Pancreas (tissue), 10 donors: ENCODE measurements at places on chromosomes 3 and 15. TPM values are rescaled to one million over a fixed set of nuclear protein-coding genes. Genes with fewer than 3 reads are reported as not detected.
A peak's percentile ranks its signal among the peaks of the same experiment; 100 is the strongest.

- H3K36me3 ChIP-seq = no peaks in the 10 kb centered on the region
- DNase-seq = no peak
- no peaks in the 10 kb centered on the region for H3K4me1 ChIP-seq
- no peaks in the 10 kb centered on the region for H3K27me3 ChIP-seq
- H3K27ac ChIP-seq = no peak overlapping the region
These were observed 148.9 kb upstream of the ABI3BP start for GRCh38 chr3:101142160-101142559.

DNA sequence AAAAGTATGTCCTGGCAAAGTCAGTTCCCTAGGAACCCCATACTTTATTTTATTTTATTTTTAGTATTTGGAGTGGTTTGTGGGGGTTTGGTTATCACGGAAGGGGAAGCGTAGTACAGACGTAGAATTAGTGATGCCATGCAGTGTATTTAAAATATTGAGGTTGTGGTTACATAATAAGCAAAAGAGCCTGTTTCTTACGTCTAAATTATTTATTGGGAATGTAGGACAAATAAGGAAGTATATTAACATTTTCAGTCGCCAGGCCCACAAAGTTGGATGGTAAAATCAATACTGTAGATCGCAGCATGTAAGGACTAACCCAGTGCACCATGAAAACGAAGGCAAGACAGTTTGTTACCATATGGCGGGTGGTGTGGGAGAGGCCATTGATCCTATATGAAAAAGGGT is 558 bp downstream of the DTWD1 start:
- H3K27ac ChIP-seq = peak overlapping the region; percentile 87
- H3K4me3 ChIP-seq = peak overlapping the region; percentile 68
- peak; percentile 23 for DNase-seq
- H3K36me3 ChIP-seq = peaks cover 4% of the 10 kb centered on the region

DNA sequence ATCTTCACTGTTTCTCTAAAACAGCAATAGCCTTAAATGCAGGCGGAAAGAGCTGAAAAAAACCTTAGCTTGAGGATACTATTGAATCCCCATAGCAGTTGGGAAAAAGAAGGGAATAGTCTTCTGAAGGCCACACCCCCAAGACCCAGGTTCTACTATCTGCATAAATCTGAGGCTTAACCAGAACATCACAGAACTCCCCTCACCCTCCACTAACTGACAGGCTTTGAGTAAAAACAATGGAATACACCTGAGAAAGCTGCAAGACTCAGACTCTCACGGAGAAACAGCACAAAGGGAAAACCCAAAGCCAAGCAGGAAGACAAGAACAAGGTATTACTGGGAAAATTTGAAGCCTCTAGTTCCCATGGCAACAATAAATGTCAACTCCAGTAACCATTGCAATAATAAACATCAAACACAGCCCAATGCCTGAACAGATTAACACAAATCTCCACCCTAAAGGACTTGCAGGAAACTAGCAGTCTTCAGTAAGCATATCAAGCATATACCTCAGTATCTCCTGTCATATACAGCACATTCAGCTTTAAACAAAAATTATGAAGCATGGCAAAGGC is 56.4 kb downstream of the TMCC1 start:
- no peak overlapping the region for H3K27ac ChIP-seq
- H3K4me1 ChIP-seq = peaks cover 10% of the 10 kb centered on the region
- H3K36me3 ChIP-seq = no peaks in the 10 kb centered on the region
- DNase-seq = no peak
- no peak overlapping the region for H3K4me3 ChIP-seq

GRCh38 chr3:70606018-70606417 is 293.6 kb upstream of the MDFIC2 start:
- H3K36me3 ChIP-seq = no peaks in the 10 kb centered on the region
- H3K4me3 ChIP-seq = no peak overlapping the region
- DNase-seq = no peak
- H3K4me1 ChIP-seq = no peaks in the 10 kb centered on the region

RAB27A gene
- 8.2 TPM for polyA plus RNA-seq

P2RY13 gene
- 0.11 TPM for polyA plus RNA-seq

- H3K4me1 ChIP-seq = no peaks in the 10 kb centered on the region
- no peaks in the 10 kb centered on the region for H3K27me3 ChIP-seq
- no peak overlapping the region for H3K4me3 ChIP-seq
- no peaks in the 10 kb centered on the region for H3K36me3 ChIP-seq
- no peak for DNase-seq
These were observed 882.8 kb downstream of the NAALADL2 start for GRCh38 chr3:175741951-175742350.

GCHFR gene
- polyA plus RNA-seq = 13.8 TPM

- H3K27ac ChIP-seq = no peak overlapping the region
- no peak for DNase-seq
- H3K4me1 ChIP-seq = no peaks in the 10 kb centered on the region
- H3K36me3 ChIP-seq = no peaks in the 10 kb centered on the region
- H3K4me3 ChIP-seq = no peak overlapping the region
These were observed 154.1 kb downstream of the NUP210 start for GRCh38 chr3:13266005-13266404.

PGBD4 gene
- 0.85 TPM for polyA plus RNA-seq

GOLGA6D gene
- polyA plus RNA-seq = not detected

KLF15 gene
- 11.3 TPM for polyA plus RNA-seq

- H3K36me3 ChIP-seq = no peaks in the 10 kb centered on the region
- no peak overlapping the region for H3K27ac ChIP-seq
These were observed 57.9 kb downstream of the ATP1B3 start for GRCh38 chr3:141934354-141934753.

- H3K36me3 ChIP-seq = no peaks in the 10 kb centered on the region
- no peak for DNase-seq
These were observed 248.3 kb downstream of the IL5RA start for GRCh38 chr3:2861920-2862319.

- no peaks in the 10 kb centered on the region for H3K27me3 ChIP-seq
- no peak overlapping the region for H3K4me3 ChIP-seq
These were observed 188.1 kb downstream of the CHST2 start for GRCh38 chr3:143307613-143308183.

CCDC54 gene
- not detected for polyA plus RNA-seq

AMOTL2 gene
- polyA plus RNA-seq = 11.9 TPM

DNA sequence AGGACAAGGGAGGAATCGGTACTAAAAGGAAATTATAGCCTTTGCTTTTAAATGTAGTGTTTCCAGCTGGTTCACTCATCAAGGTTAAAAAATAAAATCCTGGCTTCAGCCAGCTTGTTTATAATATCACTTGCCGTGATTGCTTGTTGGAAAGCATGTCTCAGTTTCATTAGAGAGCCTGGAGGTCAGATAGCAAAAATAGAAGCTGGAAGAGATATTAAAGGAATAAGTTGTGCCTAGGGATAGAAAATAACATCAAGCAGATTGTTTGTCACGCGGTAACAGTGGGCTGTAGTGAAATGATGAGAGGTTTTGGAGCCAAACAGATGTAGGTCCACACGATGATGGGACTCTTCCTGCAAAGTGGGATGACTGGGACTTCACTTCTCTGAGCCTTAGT is 17.7 kb upstream of the SLMAP start:
- no peaks in the 10 kb centered on the region for H3K36me3 ChIP-seq
- no peak overlapping the region for H3K4me3 ChIP-seq
- H3K27me3 ChIP-seq = no peaks in the 10 kb centered on the region
- no peak overlapping the region for H3K27ac ChIP-seq

ATP8B4 gene
- polyA plus RNA-seq = 0.84 TPM

SAXO2 gene
- 7.1 TPM for polyA plus RNA-seq

P2RY14 gene
- polyA plus RNA-seq = 0.47 TPM

- H3K4me3 ChIP-seq = no peak overlapping the region
- DNase-seq = no peak
- H3K36me3 ChIP-seq = no peaks in the 10 kb centered on the region
- no peaks in the 10 kb centered on the region for H3K27me3 ChIP-seq
These were observed 25.8 kb downstream of the P2RY1 start for GRCh38 chr3:152860736-152861135.

FOXB1 gene
- not detected for polyA plus RNA-seq

DPPA2 gene
- not detected for polyA plus RNA-seq

SAMMSON gene
- not detected for polyA plus RNA-seq

NEK10 gene
- polyA plus RNA-seq = 0.30 TPM

- H3K27me3 ChIP-seq = no peaks in the 10 kb centered on the region
- no peak for DNase-seq
- H3K4me1 ChIP-seq = no peaks in the 10 kb centered on the region
These were observed 18.5 kb upstream of the NMNAT3 start for GRCh38 chr3:139696314-139696604.

- H3K4me1 ChIP-seq = no peaks in the 10 kb centered on the region
- no peaks in the 10 kb centered on the region for H3K27me3 ChIP-seq
- no peak overlapping the region for H3K4me3 ChIP-seq
- no peak overlapping the region for H3K27ac ChIP-seq
- DNase-seq = no peak
These were observed 96.0 kb downstream of the ATP1B3 start for GRCh38 chr3:141972399-141972798.

DNA sequence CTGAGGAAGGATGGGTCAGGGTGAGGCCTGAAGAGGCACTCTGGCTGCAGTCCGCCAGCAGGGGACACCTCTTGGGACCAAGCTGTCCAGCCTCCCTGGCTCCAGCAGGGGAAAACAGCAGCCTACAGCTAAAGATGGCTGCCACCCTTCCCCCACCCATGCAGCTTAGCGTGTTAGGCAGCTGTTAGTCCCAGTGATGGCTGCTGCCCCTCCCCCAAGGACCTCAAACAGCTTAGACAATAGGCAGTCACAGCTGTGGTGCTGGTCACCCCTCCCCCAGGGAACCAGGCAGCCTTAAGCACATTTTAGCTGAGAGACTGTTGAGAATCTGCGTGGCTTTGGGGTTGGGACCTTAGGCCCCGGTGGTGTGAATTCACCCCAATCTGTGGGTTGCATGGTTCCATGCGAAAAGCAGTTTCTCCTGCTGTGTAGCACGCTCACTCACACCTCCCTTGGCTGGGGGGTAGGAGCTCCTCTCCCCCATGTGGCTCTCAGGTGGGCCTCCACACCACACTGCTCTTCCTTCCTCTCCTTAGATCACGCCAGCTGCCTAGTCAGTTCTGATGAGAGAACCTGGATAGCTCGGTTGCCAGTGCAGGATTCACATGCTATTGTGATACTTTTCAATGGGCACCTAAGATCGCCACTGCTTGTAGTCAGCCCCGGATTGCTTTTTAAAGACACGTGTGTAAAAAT is 140.5 kb upstream of the CADPS start:
- DNase-seq = peak; percentile 38
- no peaks in the 10 kb centered on the region for H3K27me3 ChIP-seq
- no peaks in the 10 kb centered on the region for H3K36me3 ChIP-seq
- H3K27ac ChIP-seq = no peak overlapping the region
- no peaks in the 10 kb centered on the region for H3K4me1 ChIP-seq

DNA sequence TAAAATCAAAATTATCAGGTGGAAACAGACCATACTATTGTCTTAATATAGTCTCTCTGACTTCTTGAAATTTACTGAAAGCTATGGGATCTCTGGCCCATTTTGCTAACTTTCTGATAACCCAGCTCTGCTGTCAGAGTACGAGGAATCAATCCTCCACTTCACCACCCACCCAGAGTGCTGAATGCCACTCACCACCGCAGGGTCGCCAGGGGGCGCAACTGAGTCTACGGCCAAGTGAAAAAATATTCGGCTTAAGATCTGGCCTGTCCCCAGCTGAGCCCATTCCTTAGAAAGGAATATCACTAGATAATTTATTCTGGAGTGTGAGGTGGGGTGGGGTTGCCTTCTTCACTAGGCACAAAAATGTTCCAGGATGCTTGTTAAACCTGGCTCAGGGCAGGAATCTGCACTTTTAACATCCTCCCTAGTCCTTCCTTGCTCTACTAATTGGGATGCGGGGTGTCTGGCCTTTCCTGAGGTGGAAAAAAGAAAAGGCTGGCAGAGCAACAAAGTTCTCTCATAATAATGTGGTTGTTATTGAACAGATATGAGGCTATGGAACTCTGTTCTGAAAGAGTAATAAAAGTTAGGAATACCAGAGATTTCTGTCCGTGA is 520.6 kb downstream of the MFSD1 start:
- H3K4me3 ChIP-seq = no peak overlapping the region
- DNase-seq = no peak
- no peak overlapping the region for H3K27ac ChIP-seq
- no peaks in the 10 kb centered on the region for H3K27me3 ChIP-seq
- no peaks in the 10 kb centered on the region for H3K4me1 ChIP-seq
- no peaks in the 10 kb centered on the region for H3K36me3 ChIP-seq

- H3K4me3 ChIP-seq = peak overlapping the region; percentile 42
- H3K27me3 ChIP-seq = no peaks in the 10 kb centered on the region
- H3K27ac ChIP-seq = peak overlapping the region; percentile 76
- peak; percentile 76 for DNase-seq
These were observed 25.9 kb downstream of the MELTF start for GRCh38 chr3:197003461-197004385.

- no peaks in the 10 kb centered on the region for H3K27me3 ChIP-seq
- DNase-seq = no peak
- no peaks in the 10 kb centered on the region for H3K4me1 ChIP-seq
These were observed 504.7 kb upstream of the PROK2 start for GRCh38 chr3:72289692-72290071.

- H3K4me3 ChIP-seq = no peak overlapping the region
- no peaks in the 10 kb centered on the region for H3K4me1 ChIP-seq
- no peaks in the 10 kb centered on the region for H3K27me3 ChIP-seq
- H3K27ac ChIP-seq = no peak overlapping the region
These were observed 5.2 kb downstream of the NUSAP1 start for GRCh38 chr15:41337631-41338522.

GRCh38 chr3:64343689-64344430 is 118.6 kb upstream of the PRICKLE2 start:
- DNase-seq = no peak
- H3K27me3 ChIP-seq = no peaks in the 10 kb centered on the region
- H3K4me1 ChIP-seq = peaks cover 5% of the 10 kb centered on the region
- no peaks in the 10 kb centered on the region for H3K36me3 ChIP-seq
- H3K4me3 ChIP-seq = no peak overlapping the region
- H3K27ac ChIP-seq = no peak overlapping the region

DNA sequence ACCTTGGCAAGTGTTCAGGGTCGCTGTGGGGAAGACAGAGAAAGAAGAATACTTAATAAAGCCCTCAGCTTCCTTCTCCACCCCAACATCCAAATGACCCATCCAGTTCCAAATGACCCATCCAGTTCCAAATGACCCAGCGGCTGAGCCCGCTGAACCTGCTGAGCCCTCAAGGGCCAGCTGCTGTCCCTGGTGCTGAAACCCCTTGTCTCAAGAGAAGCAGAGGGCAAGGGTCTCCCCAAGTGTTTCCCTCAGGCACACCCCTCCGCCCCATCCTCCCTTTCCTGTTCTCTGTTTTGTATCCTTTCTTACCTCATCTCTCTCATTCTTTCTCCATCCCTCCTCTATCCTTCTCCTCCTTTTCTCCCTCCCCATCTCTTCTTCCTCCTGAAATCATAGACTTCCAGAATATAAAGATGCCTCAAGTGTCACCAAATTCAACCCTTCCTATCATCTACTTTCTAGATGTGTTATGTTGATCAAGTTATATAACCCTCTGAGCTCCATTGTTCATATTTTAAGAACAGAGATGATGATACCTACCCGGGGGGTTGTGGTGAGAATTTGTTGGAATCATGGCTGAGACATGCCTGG is 29.0 kb downstream of the CCDC33 start:
- DNase-seq = no peak
- H3K4me1 ChIP-seq = no peaks in the 10 kb centered on the region
- no peaks in the 10 kb centered on the region for H3K36me3 ChIP-seq
- no peaks in the 10 kb centered on the region for H3K27me3 ChIP-seq
- H3K27ac ChIP-seq = no peak overlapping the region

SCAMP2 gene
- 21.4 TPM for polyA plus RNA-seq
